ENCODE measurements at places on chromosomes 13 and 19.
A peak's percentile ranks its signal among the peaks of the same experiment; 100 is the strongest.

- no peak for DNase-seq
These were observed 1077.7 kb upstream of the SLC10A2 start for GRCh38 chr13:104143760-104144416.

GRCh38 chr13:22837980-22838647, 342.7 kb upstream of the SGCG start:
- no peak for DNase-seq

GRCh38 chr13:30429235-30429634, 6.9 kb downstream of the UBE2L5 start:
- no peak for DNase-seq

DNA sequence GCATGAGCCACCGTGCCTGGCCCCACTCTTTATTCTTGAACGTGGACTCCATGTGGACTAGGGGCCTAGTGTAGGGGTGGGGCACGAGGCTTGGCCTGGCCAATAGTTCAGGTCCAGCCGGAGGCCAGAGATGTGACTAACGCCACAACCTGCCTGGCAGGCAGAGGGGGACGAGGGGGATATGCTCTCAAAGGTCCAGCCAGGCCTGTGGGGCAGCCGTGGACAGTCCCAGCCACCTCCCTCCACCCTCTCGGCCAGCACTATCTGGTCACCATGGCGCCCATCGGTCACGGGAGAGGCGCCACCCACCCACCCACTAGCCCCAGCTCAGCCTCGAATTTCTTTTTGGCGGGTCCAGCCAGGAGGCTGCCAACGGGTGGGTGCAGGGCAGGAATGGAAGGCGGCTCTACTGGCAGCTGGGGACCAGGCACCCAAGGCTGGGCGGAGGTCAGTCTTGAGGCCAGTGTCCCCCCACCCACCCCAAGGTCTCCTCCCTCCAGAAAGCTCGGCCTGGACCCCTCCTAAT, 2.2 kb upstream of the CERS1 start:
- DNase-seq: no peak

GRCh38 chr13:114034481-114034891, 60.6 kb upstream of the C13orf46 start:
- DNase-seq: no peak

GRCh38 chr13:111130116-111130508, 15.0 kb downstream of the ARHGEF7 start:
- no peak for DNase-seq

DNA sequence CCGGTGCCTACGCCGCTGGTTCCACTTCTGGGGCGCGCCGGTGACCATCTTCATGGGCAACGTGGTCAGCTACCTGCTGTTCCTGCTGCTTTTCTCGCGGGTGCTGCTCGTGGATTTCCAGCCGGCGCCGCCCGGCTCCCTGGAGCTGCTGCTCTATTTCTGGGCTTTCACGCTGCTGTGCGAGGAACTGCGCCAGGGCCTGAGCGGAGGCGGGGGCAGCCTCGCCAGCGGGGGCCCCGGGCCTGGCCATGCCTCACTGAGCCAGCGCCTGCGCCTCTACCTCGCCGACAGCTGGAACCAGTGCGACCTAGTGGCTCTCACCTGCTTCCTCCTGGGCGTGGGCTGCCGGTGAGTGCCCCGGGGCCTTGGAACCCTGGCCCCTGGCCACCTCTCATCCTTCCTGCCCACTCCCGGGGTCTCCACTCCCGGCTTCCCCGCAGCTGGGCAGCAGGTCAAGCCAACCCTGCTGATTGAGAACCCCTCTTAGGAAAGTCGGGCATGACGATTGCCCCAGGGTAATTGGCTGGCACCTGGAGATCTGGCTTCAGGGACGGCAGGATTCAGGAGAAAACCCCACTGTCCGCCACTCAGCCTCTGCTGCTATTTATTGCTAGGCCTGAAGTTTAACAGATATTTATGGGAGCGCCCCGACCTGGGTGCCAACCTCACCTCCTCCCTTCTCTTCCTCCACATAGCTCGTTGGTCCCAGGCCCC, 39.1 kb downstream of the TRPM4 start:
- DNase-seq: no peak

GRCh38 chr19:45245334-45245787, at the start of gene EXOC3L2:
Gene EXOC3L2, minus strand, starts transcription at chr19:45245407. Its CDS starts 6,362 bp downstream, at chr19:45239045.
- no peak for DNase-seq

- no peak for DNase-seq
These were observed 274.2 kb downstream of the ITGBL1 start for GRCh38 chr13:101726681-101727080.

DNA sequence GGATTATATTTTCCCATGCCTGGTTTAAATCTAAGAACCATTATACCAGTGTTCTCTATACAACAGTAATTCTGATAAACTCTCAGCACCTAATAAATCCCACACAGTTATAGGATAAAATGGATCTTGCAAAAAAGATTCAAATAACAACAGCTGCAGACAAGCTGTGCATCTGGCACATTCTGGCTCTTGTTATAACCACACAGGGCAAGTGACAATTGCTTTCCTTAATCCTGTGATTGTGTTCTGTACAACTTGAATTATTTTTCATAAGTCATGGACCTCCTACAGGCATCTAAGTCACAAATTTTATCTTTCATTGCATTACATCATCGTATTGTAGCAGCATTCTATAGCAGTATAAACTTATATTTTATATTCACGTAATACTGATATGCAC, 948.3 kb downstream of the SLITRK1 start:
- peak; percentile 7 for DNase-seq

DNA sequence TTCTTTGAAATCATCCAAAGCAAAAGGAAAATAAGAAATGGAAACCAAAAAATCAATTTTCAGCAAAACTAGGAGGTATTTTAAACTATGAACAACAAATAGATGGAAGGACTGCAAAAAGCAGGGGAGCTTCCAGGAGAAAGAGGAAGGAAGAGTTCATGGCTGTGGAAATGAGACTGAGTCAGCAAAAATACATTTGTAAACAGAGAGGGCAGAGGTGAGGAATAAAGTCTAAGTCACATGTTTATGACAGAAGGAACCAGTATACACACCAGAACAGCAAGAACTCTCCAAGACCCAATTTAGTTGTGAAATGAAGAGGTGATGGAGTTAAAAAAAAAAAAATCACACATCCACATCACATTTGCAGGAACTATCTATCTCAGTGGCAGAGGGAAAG, 69.6 kb downstream of the RNASEH2B start:
- no peak for DNase-seq

GRCh38 chr13:85528491-85529217, 270.6 kb downstream of the SLITRK6 start:
- DNase-seq: peak; percentile 73

DNA sequence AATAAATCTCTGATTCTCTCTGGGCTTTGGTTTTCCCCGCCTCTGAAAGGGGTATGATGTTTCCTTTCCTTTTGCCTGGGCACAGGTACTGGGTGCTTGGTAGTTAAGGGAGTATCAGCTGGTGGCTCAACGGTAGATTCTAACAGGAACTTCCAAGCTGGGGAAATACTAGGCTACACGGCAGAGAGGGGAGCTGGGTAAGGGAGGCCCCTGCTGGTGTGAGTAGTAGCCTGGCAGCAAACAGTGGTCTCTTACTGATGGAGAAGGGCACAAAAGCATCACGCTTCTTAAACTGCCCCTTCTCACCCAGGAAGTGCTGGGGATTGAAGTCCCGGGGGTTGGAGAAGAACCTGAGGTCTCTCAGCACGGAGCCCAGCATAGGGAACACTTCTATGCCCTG, 26.9 kb upstream of the CYP2A7 start:
- no peak for DNase-seq

GRCh38 chr13:106205871-106206270, 329.6 kb downstream of the EFNB2 start:
- no peak for DNase-seq

- DNase-seq: no peak
These were observed 7.5 kb downstream of the IL4I1 start for GRCh38 chr19:49889038-49889686.

GRCh38 chr19:14090509-14091080, at the start of gene SAMD1:
Gene SAMD1, minus strand, starts transcription at chr19:14090751.
- peak; percentile 94 for DNase-seq

DNA sequence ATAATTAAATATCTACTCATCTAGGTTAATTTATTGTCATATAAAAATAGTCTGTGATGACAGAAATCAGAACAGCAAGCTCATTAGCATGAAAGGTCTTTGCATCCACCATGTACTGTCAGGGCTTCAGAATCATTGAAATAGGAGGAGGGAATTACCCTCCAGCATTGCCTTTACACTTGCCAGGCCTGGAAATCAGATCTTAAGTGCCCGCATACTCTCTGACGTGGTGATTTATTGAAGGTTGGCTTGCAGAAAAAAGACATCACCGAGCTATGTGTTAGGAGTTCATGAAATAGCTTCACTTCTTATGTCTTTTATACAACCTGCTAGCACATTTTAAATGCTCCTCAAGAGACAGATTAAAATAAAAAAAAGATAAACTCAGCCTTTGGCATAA, 661.7 kb upstream of the SLITRK1 start:
- no peak for DNase-seq

All from fibroblast of skin of right biceps (primary cell).